Aorta (tissue), 5 donors: ENCODE measurements at places on chromosomes 5 and 9. TPM values are rescaled to one million over a fixed set of nuclear protein-coding genes. Genes with fewer than 3 reads are reported as not detected.

- H3K27ac ChIP-seq, result no peak overlapping the region
- H3K36me3 ChIP-seq, result no peaks in the 10 kb centered on the region
Measured at GRCh38 chr9:100933656-100934055, 94.9 kb upstream of the PLPPR1 start.

DNA sequence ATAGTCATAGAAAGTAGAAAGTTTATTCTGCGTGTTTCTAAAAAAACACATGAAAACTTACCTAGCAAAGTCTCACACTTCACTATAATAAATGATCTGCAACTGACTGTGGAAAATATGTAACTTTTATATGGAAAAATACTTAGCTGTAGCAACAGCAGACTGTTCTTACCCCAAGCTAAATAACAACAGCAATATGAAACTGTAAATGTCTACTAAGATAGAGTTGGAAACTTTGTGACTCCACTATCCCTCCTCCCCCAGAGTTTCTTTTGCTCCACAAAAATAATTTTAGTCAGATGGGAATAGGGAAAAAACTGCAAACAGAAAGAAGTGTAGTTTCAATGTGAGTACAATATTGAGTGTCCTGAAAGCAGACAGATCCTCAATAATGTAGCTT lies 21.0 kb downstream of the MLLT3 start:
- DNase-seq, result no peak
- H3K4me1 ChIP-seq, result no peaks in the 10 kb centered on the region
- H3K36me3 ChIP-seq, result no peaks in the 10 kb centered on the region
- no peaks in the 10 kb centered on the region for H3K27me3 ChIP-seq

SLC35D2 gene
- 22.0 TPM for total RNA-seq

GRCh38 chr5:102991802-102992201 lies 128.1 kb downstream of the GIN1 start:
- no peak overlapping the region for H3K4me3 ChIP-seq
- no peaks in the 10 kb centered on the region for H3K36me3 ChIP-seq
- no peaks in the 10 kb centered on the region for H3K27me3 ChIP-seq
- DNase-seq, result no peak

DNA sequence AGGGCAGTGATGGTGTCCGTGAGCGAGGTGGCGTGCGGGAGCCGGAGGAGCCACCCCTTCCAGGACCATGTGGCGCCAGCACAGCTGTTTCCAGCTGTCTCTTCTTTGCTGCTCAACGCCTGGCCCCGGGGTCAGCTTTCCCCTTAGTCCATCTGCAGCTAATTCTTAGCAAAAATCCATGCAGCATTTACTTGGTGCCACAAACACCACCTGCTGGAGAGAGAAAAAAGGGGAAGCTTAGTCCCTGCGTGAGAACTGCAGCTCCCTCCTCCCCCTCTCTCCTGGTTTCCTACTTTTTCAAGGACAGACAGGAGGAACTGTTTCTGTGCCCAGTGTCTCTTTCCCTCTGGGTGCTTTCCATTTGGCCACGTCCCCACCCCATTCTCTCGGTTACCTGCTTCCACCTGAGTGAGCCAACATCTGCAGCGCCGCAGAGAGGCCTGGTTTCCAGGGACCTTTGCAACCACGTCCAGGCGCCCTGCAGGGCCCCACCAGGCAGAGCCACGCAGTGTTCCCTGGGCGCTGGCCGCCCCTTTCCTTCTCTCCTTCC lies 3.4 kb downstream of the SLC6A19 start:
- no peaks in the 10 kb centered on the region for H3K27me3 ChIP-seq
- H3K27ac ChIP-seq, result no peak overlapping the region
- H3K36me3 ChIP-seq, result no peaks in the 10 kb centered on the region
- H3K4me3 ChIP-seq, result no peak overlapping the region

GRCh38 chr5:171596391-171596878 lies 177.0 kb downstream of the FGF18 start:
- H3K27ac ChIP-seq, result no peak overlapping the region
- H3K36me3 ChIP-seq, result no peaks in the 10 kb centered on the region
- DNase-seq, result peak; percentile 94
- H3K4me3 ChIP-seq, result no peak overlapping the region
- H3K4me1 ChIP-seq, result no peaks in the 10 kb centered on the region

FAM221B gene
- not detected for total RNA-seq

SEMA5A gene
- 21.8 TPM for total RNA-seq

GRCh38 chr5:113606298-113607134 lies 93.0 kb downstream of the YTHDC2 start:
- H3K36me3 ChIP-seq, result no peaks in the 10 kb centered on the region
- H3K4me3 ChIP-seq, result no peak overlapping the region
- H3K4me1 ChIP-seq, result no peaks in the 10 kb centered on the region
- peak; percentile 49 for DNase-seq
- no peaks in the 10 kb centered on the region for H3K27me3 ChIP-seq
- no peak overlapping the region for H3K27ac ChIP-seq

FBXO10 gene
- 7.8 TPM for total RNA-seq

- no peaks in the 10 kb centered on the region for H3K27me3 ChIP-seq
- H3K4me1 ChIP-seq, result no peaks in the 10 kb centered on the region
- DNase-seq, result no peak
- no peak overlapping the region for H3K4me3 ChIP-seq
Measured at GRCh38 chr5:89377767-89378455, 494.9 kb upstream of the MEF2C start.

DNA sequence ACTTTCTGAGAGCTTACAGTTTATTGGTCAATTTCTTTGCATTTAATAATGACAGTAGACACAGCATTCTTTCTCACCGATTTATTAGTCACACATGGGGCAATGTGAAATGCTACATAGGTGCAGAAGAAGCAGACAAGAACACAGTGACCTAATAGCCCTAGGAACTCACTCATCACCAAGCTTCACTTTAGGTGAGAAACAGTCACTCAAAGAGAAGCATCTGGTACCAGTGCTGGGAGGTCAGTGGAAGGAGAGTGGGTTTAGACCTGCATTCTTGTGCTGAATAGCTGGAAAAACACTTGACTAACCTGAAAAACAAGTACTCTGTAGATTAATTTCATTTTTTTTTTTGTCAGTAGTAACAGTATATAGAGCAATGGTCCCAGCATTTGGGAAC lies 179.6 kb downstream of the GRIA1 start:
- H3K4me3 ChIP-seq, result no peak overlapping the region
- H3K27ac ChIP-seq, result no peak overlapping the region
- H3K36me3 ChIP-seq, result peaks cover 1% of the 10 kb centered on the region
- H3K27me3 ChIP-seq, result no peaks in the 10 kb centered on the region
- no peaks in the 10 kb centered on the region for H3K4me1 ChIP-seq

DNA sequence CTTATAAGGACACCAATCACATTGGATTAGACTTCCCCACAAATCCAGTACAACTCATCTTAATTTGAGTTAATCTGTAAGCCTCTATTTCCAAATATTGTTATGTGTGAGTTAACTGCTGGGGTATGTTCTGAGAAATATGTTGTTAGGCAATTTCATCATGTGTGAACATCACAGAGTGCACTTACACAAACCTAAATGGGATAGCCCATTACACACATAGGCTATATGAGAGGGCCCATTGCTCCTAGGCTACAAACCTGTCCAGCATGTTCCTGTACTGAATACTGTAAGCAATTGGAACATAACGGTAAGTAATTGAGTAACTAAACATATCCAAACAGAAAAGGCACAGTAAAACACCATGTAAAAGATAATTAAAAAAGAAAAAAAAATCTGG lies 19.1 kb upstream of the ARSI start:
- H3K27me3 ChIP-seq, result no peaks in the 10 kb centered on the region
- DNase-seq, result no peak
- H3K27ac ChIP-seq, result no peak overlapping the region
- H3K4me1 ChIP-seq, result no peaks in the 10 kb centered on the region
- H3K36me3 ChIP-seq, result no peaks in the 10 kb centered on the region

GRCh38 chr5:132607095-132607494 lies 50.3 kb downstream of the RAD50 start:
- DNase-seq, result no peak
- no peaks in the 10 kb centered on the region for H3K27me3 ChIP-seq
- no peak overlapping the region for H3K4me3 ChIP-seq
- H3K27ac ChIP-seq, result no peak overlapping the region
- no peaks in the 10 kb centered on the region for H3K4me1 ChIP-seq
- H3K36me3 ChIP-seq, result peaks cover 4% of the 10 kb centered on the region

- DNase-seq, result no peak
- no peaks in the 10 kb centered on the region for H3K4me1 ChIP-seq
- no peaks in the 10 kb centered on the region for H3K27me3 ChIP-seq
- H3K27ac ChIP-seq, result no peak overlapping the region
Measured at GRCh38 chr9:68577774-68578591, 37.3 kb upstream of the TMEM252 start.

GRCh38 chr9:127785023-127785932 lies 556 bp upstream of the CDK9 start:
- H3K4me1 ChIP-seq, result no peaks in the 10 kb centered on the region
- H3K27me3 ChIP-seq, result no peaks in the 10 kb centered on the region
- peak overlapping the region; percentile 92 for H3K4me3 ChIP-seq
- H3K27ac ChIP-seq, result peak overlapping the region; percentile 78
- peaks cover 4% of the 10 kb centered on the region for H3K36me3 ChIP-seq
- peak; percentile 97 for DNase-seq

DNA sequence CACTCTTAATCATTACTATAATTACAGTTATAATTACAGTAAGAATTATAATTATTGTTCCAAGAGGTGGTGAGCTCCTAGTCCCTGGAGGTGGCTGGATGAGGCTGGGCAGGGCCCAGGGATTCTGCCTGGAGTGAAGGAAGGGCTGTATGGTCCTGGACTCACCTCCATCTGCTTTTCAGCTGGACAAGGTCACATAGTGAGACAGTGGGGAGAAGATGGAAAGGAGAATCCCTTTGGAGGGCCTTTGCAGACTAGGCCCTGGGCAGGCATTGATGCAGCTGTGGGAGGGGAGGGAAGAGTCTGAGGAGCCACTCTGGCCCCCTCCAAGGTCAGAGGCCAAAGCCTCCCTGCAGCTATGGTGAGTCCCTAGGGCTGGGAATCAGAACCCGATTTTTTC lies 125.4 kb downstream of the RGS3 start:
- no peak overlapping the region for H3K27ac ChIP-seq
- H3K4me1 ChIP-seq, result no peaks in the 10 kb centered on the region

DNA sequence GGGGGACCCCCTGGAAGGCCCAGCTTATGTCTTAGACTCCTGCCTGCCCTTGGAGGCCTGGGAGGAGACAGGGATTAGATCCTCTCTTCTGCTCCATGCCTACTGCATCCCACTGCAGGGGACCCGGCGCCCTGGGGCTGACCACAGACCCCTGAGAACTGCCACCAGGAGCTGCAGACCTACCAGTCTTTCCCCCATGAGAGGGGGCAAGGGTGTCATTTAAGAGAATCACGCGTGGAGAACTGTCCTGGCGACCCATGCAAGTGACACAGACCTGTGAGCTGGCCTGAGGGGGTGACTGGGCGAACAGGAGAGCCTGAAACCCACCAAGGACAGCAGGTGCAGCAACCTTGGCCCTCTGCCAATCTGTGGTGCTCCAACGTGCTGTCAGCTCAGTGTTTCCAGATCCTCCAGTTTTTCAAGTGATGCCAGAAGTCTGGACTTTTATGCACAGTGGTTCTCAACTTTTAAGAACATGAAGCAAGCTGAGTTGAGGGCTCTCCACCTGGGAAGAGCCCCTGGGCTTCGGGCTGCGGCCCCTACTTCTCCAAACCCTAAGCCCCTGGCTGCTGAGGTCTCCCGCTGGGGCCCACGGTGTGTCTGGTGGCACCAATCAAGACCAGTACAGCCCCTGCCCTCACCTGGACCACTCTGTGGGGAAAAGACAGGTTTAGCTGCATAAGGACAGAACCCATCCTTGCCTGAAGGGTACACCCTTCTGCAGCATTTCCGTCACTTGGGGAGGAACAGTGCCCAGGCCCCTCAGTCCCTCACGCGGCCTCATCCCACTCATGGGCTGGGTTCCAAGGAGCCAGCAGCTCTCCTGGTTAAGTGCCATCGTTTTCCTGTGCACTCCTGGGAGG lies 18.2 kb downstream of the GFPT2 start:
- no peak overlapping the region for H3K27ac ChIP-seq
- H3K4me1 ChIP-seq, result no peaks in the 10 kb centered on the region
- no peaks in the 10 kb centered on the region for H3K27me3 ChIP-seq
- no peak overlapping the region for H3K4me3 ChIP-seq

- H3K27me3 ChIP-seq, result no peaks in the 10 kb centered on the region
- no peaks in the 10 kb centered on the region for H3K4me1 ChIP-seq
- H3K4me3 ChIP-seq, result no peak overlapping the region
Measured at GRCh38 chr5:138029501-138029900, 3.4 kb downstream of the FAM13B start.

- peaks cover 7% of the 10 kb centered on the region for H3K36me3 ChIP-seq
- H3K4me1 ChIP-seq, result no peaks in the 10 kb centered on the region
- no peak overlapping the region for H3K27ac ChIP-seq
- H3K27me3 ChIP-seq, result no peaks in the 10 kb centered on the region
- no peak for DNase-seq
Measured at GRCh38 chr9:133050142-133050541, 11.6 kb upstream of the CEL start.

NUTM2G gene
- total RNA-seq, result not detected

DNA sequence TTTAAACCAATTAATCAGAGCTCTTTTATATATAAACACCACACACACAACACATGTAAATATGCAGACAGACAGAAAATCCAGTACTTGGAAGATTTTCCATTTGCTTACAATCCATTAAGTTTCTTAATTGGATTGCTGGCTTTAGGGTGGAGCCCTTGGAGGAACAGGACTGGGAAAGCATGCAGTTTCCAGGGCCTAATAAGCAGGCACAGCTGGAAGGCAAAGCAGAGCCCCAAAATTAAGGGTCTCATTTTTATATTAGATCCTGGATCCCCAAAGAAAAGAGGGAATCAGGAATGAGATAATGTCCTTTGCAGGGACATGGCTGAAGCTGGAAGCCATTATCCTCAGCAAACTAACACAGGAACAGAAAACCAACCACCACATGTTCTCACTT lies 13.1 kb upstream of the SMC2 start:
- no peak overlapping the region for H3K4me3 ChIP-seq
- no peaks in the 10 kb centered on the region for H3K36me3 ChIP-seq
- H3K27ac ChIP-seq, result no peak overlapping the region
- H3K4me1 ChIP-seq, result no peaks in the 10 kb centered on the region
- no peak for DNase-seq

DNA sequence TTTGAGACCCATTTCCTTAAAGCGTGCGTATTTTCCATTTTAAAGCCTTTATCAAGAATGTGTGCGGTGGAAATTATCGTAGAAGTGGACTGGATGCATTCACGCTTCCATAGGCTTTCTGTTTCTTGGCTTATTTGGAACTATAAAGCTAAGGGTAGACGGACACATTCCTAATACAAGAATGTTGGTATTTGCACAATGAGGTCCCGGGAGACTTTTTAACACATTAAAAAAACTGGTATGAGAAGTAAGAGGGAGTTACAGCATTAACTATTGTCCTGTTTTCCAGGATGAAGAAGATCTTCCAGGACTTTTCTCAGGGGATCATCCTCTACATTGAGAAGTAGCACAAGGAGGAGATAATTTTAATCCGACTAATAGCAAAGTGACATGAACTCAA lies 653.0 kb downstream of the MTRR start:
- H3K4me1 ChIP-seq, result no peaks in the 10 kb centered on the region
- no peak overlapping the region for H3K4me3 ChIP-seq

TRPM6 gene
- total RNA-seq, result 3.6 TPM

TJP2 gene
- total RNA-seq, result 115 TPM
